ENCODE measurements at places on chromosomes 2 and 18.

DNA sequence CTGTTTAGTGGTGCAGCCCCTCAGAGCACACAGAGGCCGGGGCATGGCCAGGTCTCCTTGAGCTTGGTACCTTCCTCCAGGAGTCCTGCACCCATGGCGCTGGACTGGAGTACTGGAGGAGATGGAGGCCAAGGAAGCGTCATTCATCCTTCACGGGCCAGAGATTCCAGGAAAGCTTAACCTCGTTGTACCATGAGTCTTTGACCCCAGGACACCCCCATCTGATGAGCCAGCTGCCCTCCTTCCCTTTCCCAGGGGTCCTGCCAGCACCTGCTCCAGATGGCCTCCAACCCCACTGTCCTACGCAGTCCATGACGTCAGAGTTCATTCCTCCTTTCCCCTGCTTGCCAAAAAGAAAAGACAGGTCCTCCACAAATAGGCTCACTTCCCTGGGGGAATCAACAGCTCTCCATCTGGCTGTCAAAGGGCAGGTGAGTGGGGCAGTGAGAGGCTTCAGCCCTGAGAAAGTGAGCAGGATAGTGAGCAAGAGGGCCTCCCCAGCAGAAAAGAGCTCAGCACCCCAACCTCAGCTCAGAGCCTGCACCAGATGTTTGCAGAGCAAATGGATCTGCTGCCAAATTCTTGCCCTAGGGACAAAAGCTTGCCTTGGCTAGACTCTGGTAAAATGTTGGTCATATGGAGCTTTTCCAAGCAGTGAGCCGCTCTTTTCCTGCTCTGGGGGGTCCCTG, 4.5 kb upstream of the NPPC start:
- DNase-seq, result no peak

DNA sequence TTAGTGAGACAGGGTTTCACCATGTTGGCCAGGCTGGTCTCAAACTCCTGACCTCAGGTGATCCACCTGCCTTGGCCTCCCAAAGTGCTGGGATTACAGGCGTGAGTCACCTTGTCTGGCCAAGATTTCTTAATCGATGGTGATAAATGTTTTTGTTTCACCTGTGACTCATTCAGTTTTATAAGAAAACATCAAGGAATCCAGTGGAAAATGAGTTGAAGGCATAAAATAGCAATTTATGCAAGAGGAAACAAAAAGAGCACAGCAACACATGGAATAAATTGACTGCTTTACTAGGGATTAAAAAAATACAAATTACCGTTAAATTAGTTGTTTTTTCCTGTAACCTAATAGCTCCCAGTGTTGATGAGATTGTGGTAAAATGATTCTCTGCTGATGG, 80.2 kb downstream of the CDK15 start:
- DNase-seq, result no peak

- no peak for DNase-seq
These were observed 47.5 kb upstream of the SP3 start for GRCh38 chr2:174012347-174013314.

DNA sequence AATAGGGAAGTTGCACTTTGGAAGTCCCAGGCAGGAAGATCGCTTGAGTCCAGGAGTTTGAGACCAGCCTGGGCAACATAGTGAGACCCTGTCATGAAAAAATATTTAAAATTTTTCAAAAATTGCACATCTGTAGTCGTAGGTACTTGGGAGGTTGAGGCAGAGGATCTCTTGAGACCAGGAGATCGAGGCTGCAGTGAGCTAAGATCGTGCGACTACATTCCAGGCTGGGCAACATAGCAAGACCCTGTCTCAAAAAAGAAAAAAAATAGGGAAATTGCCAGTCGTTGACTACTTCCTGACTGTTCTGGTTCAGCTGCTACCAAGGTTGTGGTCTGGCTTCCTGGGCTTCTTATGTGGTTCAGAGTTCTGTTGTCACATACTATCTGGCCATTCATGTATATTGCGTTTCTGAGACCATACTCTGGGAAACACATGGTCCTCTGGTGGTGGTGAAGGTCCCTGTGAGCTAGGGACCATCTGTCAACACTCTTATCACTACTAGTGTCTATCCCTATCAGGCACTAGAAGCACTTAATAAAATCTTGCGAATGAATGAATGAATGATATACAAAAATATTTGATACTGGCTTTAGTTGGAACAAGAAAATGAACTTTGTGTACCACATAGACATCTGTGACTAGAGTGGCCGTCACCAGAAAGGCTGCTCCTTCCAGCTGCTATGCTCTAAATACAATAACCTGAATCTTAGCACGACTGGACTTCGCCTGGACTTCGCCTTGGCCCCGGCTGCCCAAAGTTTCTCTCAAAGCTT, 861 bp upstream of the KLHL23 start:
- no peak for DNase-seq

- no peak for DNase-seq
These were observed 87.4 kb downstream of the ATP8B1 start for GRCh38 chr18:57715671-57716070.

- no peak for DNase-seq
These were observed 32.8 kb downstream of the FSIP2 start for GRCh38 chr2:185771396-185771795.

GRCh38 chr2:200379481-200380090, 73.1 kb downstream of the SPATS2L start:
- DNase-seq, result no peak

DNA sequence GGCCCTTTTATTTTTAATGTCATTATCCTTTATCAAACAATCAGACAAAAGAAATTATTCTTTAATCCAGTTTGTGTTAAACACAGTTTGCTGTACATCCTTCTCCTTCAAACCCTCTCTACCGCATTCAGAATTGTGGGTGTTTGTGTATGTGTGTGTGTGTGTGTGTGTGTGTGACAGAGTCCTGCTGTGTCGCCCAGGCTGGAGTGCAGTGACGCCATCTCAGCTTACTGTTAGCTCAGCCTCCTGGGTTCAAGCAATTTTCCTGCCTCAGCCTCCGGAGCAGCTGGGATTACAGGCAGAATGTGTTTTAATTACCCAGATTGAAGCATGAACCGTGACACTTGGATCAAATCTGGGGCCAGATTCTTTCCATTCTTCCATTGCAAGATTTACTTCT, 723.7 kb downstream of the DCDC2C start:
- no peak for DNase-seq

DNA sequence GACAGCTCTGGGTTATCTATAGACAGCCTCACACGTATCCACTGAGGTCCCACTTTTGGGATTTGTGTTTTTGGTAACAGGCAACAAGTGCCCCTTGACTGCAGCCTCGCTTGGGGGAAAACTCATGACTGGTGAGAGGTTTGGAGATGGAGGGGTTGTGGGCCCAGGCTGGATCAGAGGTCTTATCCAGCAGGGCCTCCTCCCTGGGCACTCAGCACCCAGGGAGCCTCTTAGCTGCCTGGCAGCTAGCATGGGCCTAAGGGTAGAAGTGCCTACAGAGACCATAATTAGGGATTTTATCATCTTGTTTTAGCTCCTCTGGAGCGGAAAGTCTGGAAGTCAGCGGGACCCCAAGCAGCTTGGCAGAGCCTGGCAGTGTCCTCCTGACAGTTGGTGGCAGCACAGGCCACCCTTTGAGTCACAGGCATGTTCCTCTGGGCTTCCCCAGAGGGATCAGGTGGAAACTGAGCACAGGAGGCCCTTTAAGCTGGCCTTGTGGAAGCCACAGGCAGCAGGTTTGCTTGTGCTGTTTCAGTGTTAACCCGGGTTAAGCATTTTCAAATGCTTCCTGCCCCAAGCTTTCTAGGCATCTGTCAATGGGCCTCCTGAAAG, 143.1 kb downstream of the KCTD1 start:
- DNase-seq, result no peak

DNA sequence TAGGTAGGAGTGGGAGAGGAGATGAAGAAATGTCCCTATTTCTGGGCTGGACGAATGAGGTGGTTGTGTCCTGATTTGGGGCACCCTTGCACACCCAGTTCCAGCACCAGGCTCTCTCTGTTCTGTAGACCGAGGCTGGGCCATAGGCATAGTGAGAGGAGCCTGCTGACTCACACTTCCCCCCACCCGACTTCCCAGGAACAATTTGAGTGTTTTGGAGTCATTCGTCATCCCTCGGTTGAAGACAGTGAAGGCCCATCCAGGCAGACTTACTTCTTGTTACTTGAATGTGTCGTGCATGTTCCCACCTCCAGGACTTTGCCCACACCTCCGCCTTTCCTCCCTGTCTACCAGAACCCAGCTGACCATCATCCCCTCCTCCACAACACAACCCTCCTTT, 179.1 kb downstream of the HAUS1 start:
- DNase-seq, result no peak

DNA sequence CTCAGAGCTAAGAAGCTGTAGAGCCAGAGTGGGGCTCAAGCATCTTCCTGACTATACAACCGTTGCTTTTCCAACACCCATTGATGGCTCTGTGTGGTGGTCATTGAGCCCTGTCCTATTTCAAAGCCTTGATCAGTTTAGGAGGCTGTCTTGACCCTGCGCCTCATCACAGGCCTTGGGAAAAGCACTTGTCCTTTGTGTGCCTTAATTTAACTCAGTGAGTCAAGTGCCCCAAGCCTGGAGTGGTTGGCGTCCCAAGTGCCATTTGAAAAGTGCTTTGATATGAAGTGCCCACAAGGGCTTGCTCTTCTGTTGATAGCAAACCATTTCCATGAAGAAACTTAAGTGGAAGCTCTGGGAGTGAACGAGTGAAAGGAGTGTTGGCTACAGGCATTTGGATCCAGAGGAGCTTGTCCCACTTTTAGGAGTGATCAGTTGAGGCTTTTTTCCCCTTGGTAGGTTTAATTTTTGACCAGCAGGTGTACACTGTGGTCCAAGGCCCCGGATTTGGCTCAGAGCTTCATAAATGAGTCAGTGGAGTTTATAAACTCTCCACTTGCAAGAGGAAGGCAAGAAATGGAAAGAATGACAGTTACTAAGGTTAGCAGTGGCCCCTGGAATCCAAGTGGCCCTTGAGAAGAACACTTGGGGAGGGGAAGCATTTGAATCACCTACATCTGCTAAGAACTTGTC, 50.3 kb downstream of the ACTR2 start:
- no peak for DNase-seq

- no peak for DNase-seq
These were observed 374.1 kb downstream of the LRATD1 start for GRCh38 chr2:15006667-15007066.

- DNase-seq, result no peak
These were observed 33.7 kb downstream of the RFTN2 start for GRCh38 chr2:197641666-197642065.

GRCh38 chr2:178478130-178478438, 316 bp downstream of the FKBP7 start:
- no peak for DNase-seq

DNA sequence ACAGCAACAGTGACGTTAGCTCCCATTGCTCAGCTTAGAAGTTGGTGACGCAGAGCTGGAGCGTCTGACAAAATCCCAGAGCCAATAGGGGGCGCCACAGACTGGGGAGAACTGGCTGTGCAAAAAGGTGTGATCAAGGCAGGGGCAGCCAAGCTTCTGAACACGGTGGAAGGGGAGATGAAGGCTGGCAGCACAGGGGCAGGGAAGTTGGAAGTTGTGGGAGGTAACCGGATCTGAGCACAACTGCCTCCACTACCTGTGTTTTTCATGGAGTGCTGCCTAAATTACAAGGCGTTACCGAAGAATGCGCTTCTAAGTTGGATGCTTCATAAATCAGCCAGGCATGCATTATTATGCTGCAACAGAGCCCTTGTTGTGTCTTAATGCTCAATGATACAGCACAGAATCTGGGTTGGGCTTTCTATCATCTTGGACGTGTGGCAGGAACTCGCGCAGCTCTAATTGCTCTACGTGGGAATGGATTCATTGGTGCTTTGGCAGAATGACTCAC, 370.0 kb downstream of the SLC4A3 start:
- DNase-seq, result peak; percentile 89

- no peak for DNase-seq
These were observed 262.8 kb downstream of the KCNE4 start for GRCh38 chr2:223314811-223315210.

DNA sequence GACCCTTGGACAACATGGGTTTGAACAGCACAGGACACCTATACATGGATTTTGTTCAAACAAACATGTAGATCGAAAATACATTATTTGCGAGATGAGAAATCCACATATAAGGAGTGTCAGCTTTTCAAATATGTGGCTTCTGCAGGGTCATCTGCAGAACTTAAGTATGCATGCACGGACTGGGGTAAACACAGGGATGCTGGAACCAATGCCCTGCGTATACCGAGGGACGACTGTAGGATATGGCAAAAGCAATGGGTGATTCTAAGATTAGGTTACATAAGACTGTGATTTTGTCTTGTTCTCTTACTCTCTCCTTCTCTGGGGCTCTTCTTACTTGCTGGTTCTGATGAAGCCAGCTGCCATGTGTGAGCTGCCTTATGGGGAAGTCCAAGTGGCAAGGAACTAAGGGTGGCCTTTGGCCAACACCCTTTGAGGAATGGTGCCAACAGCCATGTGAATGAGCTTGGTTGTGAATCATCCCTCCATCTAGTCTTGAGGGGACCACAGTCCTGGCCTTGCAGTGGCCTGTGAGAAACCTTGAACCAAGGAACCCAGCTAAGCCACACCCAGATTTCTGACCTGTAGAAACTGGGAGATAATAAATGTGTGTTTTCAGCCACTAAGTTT, 66.5 kb downstream of the EVA1A start:
- DNase-seq, result no peak

- no peak for DNase-seq
These were observed 221.5 kb upstream of the CDH2 start for GRCh38 chr18:28398471-28398870.

DNA sequence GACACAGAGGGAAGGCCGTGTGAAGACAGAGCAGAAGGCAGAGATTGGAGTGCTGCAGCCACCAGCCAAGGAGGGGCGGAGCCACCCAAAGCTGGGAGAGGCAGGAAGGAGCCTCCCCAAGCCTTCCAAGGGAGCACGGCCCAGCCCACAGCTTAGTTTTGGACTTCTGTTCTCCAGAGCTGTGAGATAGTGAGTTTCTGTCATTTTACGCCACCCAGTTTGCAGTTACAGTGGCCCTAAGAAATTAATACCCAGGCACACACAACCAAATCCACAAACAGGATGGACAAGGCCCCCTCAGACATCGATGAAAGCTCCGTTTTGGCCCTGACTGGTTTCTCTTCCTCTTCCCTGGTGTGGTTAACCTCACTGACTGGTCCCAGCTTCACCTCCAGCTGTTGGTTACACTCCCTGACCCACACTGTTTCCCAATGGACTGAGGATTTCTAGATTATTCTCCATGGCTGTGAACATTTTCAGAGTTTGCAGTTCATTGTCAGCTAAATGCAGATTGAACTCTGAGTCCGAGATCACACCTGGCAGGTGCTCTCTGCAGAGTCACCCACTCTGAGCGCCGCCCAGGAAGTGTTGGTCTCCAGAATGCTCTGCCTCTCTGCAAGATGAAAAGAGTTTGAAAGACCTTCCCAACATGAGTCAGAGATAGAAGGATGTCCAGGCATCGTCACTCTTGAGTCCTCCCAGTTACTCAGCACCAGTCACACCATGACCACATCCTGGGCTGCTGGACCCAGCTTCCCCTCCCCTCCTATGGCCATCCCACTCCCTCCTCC, 100.2 kb downstream of the TWIST2 start:
- DNase-seq, result no peak

- no peak for DNase-seq
These were observed 8.0 kb downstream of the GNLY start for GRCh38 chr2:85702172-85702571.

Measured in renal pelvis (tissue), 12 donors.